ENCODE measurements at places on chromosomes 3 and 15. TPM values are rescaled to one million over a fixed set of nuclear protein-coding genes. Genes with fewer than 3 reads are reported as not detected.

DNA sequence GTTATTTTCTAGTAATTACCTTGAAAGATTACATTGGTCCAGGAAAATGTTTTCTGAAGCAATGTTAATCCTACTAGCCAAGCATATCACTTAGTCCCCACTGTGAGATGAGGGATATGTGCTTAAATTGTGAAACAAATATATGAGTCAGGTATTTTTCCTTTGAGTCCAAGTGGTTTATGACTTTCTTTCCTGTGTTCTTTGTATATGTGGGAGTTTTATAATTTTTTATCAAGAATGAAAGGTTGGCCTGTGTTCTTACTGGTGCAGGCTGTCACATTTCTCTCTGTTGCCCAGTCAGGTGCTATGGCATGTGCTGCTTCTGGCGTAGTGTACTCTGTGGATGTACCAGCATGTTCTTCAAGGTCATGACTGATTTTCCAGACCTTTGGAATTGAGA is 147.4 kb downstream of the CMSS1 start:
- DNase-seq, result no peak

Gene CYFIP1
- total RNA-seq, result 23.3 TPM

DNA sequence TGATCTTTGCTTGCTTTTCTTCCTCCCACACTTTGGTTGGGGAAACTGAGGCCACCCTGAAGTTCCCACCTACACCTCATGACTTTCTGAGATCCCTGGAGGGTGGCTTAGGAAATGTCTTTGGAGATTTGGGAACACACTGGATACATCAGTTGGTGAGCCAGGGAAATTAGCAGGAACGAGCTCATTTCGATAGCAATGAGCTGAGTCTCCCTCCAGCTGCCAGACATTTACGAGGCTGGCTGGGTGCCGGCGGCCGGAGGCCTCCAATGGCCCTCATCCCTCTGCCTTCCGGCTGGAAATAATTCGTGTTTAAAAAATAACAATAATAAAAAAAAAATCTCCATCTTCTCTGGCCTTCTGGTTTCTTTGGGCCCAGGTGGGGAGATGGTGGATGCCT is 38.8 kb downstream of the SMAD6 start:
- DNase-seq, result peak; percentile 55

- peak; percentile 92 for DNase-seq
Measured at GRCh38 chr15:42207674-42208579, at the start of gene VPS39. Gene VPS39, minus strand, starts transcription at chr15:42208304. Its CDS starts 151 bp downstream, at chr15:42208153.

DNA sequence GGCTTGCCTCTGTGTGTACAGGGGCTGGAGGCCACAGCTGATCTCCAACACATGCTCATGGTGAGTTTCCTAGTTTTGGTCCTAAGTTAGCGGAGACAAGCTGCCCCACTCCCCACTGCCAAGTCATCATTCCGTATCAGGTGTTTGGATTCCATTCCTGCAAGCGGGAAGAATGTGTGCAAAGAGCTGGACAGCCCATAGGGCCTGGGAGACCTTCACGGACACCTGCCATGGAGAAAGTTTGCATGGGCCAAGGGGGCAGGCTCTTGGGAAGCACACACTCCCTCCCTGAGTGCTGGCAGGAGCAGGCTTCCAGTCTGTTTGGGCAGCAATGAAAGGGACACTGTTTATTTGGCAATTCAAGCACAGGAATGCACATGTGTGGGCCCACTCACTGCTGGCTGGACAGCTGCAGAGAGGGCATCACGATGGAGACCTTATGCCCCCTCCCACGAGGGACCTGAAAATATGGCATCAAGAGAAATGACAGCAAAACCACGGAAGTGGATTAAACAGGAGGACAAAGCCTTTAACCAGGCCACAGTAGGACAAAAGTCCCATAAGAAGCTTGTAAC is 149.7 kb downstream of the KLF13 start:
- DNase-seq, result no peak

DNA sequence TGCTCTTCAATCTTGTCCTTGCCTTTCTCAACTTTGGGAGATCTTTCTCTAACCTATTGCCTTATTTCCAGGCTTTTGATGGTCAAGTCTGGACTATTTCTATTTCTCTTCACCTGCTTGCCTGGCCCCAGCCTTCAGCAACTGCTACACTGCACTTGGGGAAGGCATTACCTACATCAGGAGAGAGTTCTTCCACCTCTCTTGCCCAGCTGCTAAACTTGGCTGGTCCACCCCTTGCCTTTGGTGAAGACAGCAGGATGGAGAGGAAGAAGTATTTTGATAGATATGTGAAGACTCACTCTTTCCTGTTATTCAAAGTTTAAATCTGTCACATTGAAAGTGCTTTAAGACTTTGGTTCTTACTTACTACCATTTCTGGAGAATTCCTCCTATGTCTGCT is 574.8 kb downstream of the ZPLD1 start:
- no peak for DNase-seq

DNA sequence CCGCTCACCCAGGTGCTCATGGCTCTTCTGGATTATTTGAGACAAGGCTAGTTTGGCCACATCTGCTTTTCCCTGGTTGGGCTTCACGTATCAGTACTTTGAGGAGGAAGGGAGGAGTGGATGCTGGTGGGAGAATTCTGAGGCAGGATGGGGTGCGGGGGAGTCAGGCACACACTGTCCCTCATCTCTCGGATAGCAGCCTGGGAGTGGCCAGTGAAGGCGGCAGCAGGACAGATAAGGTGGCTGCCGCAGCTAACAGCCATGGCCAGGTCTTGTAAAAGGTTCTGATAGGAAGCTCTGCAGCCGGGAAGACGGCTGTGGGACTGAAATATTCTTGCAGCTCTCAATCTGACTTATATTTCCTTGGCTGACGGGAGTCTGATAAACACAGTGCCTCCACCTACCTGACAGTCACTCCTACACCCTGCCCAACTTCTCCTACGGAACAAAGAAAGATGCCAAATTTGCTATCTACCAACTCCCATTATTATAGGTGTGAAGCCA is 87.3 kb downstream of the MESD start:
- DNase-seq, result no peak

Gene IL17RE
- total RNA-seq, result 0.84 TPM

GRCh38 chr15:58146749-58147148 is 8.6 kb downstream of the AQP9 start:
- no peak for DNase-seq

- DNase-seq, result peak; percentile 91
Measured at GRCh38 chr3:184371570-184372018, 6.4 kb downstream of the THPO start.

DNA sequence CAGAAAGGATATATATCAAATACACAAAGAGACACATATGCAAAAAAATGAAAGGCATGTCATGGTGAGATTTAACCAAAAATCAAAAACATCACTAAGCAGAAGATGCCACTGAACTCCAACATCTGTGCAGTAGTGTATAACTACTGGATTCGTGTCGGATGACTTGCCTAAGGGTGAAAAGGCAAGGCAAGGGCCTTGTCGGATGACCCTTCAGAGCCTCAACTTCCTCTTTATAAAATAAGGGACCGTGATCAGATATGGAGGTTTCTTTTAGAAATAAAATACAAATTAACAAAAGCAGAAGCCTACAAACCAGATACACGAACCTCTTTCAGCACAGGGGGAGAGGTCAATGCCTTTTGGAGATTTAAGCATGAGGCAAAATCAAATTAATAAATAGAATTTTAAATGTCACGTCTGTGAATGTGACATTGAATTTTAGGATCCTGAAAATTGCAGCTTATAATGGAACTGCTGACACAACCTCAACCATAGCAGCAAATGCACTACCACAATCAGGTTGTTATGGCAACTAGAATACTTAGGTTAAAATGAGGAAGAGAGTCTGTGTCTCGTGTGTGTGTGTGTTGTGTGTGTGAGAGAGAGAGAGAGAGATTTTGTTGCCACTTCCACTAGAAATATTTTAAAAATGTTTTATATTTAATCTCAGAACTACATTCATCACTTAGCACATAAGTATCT is 8.3 kb upstream of the CHRM5 start:
- DNase-seq, result no peak

DNA sequence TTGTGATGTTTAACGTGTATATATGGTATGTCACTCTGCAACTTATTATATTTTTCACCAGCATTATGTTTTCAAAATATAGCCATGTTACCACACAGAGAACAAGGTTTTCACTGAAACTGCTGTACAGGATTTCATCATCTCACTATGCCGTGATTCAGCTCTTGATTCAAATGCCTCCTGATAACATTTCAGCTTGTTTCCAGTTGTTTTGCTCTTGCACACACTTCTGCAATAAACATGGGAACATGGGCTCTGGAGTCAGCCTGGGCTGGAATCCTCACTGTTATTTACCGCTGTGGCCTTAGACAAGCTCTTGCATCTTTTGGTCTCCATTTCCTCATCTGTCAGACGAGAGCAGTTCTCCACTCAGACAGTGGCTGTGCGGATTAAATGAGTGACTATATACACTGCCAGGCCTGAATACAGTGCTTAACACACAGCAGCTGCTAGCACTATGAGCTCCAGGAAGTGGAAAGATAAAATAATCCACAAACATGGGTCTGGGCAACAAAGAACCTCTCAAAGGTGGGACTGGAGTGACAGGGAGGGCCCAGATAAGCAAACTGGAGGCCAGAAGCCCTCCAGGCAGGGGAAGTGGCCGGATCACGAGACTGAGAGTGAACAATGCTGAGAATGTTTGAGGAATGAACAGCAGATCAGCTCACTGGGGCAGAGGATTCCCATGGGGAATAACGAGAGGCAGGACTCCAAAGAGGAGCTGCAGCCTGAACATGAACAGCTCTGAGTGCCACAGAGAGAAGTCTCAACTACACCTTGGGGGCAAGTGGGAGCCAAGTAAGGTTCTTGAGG is 17.7 kb downstream of the NTRK3 start:
- no peak for DNase-seq

Gene NMNAT3
- total RNA-seq, result 6.0 TPM

GRCh38 chr15:57550640-57551039 is 41.1 kb upstream of the MYZAP start:
- no peak for DNase-seq

- no peak for DNase-seq
Measured at GRCh38 chr3:24060055-24060454, 115.0 kb downstream of the NR1D2 start.

DNA sequence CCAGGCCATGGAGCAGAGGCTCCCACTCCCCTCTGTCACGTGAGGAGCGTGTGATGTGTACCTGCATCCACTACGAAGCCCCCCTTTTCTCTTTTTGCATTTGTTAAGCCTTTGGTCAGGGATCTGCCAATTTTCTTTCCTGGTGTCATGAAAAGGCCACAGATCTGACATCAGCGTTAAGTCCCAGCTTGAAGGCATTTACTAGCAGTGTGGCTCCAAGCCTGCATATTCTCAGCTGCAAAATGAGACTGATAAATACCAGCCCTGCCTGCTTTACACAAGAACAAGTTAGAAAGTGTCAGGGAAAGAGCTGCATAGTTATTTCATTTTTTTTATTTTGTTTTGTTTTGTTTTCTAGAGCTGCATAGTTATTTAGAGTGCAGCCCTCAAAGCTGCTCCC is 2.3 kb upstream of the ANKRD63 start:
- no peak for DNase-seq

DNA sequence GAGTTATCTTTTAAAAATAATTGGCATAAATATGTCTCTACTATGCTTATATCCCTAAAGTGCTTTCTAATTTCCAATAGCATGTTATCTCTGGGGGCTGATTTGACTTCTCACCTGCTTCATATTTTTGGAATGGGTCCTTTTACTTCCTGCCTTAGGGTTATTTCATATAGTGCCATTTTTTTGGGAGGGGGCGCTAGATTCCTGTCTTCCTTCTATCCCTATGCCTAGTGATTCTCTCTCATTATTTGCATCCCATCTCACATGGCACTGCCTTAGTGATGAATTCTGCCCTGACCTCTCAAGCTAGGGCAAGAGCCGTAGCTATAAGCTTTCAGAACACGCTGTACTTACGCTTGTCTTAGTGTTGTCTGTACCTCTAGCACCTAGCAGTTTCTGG is 150.3 kb upstream of the SLITRK3 start:
- no peak for DNase-seq

Gene MED12L
- total RNA-seq, result 2.6 TPM

GRCh38 chr3:11807686-11808085 is 39.0 kb downstream of the TAMM41 start:
- DNase-seq, result no peak

DNA sequence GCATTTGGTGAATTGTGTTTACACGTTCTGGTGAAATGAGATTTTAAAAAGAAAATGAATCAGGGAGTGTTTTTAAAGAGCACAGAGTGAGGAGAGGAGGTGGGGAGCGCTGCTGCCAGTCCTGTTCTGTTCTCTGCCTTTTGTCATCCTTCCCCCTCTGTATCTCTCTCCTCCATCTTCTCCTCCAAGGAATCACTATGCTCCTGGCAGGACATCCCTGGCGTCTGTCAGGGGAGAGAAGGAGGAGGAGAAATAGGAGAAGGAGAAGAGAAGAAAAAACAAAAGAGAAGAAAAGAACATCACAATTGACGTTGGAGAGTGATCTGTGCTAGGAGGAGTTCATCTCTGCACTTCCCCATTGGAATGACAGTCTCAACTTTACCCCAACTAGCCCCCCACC is 627.6 kb upstream of the TBL1XR1 start:
- no peak for DNase-seq

Gene GPR27
- 0.99 TPM for total RNA-seq

- no peak for DNase-seq
Measured at GRCh38 chr3:70882104-70882503, 569.7 kb upstream of the MDFIC2 start.

Gene EDEM1
- total RNA-seq, result 5.7 TPM

DNA sequence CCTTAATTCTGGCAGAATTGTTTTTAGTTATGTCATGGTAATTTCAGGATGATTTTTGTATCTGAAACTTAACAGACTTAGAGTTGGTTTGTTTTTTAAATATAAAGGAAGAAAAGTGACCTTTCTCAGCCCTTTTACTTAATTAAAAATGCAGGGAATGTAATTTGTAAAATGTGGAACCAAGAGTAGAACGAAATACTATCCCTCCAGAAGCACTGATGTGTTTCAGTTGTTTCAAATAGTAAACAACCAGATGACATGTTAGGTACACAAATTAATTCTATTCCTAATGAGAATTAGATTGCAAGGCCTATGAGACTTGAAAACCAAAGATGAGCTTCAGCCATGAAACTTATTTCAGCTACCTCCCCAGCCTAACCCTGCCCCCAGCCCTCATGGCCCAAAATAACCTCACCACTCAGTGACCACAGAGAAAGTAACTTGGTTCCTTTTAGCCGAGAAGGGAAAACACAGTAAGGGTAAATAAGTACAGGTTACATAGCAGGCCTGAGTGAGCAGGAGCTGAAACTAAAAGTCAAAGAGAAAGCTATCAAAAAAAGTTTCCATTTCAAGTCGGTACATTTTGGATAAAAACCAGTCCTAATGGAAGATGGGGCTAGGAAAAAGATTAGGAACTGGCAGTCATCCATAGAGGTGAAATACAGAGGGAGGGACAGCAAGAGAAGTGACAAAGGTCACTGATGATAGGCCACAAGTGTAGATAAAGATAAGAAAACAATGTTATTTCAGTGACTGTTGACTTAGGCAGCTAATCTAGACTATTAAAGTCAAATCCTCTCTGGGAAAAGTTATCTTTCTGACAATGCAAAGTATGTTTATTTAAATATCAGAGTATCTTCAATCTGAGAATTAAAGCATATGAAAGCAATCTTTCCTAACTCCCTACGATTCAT is 23.2 kb downstream of the SENP8 start:
- no peak for DNase-seq

Gene ARHGAP31
- 13.2 TPM for total RNA-seq

Gene SAMD7
- total RNA-seq, result not detected

Gene ZDHHC23
- total RNA-seq, result 2.5 TPM
